ENCODE measurements at places on chromosomes 12 and 14.

- no peak for DNase-seq
Measured at GRCh38 chr12:25959071-25959961, 834 bp downstream of the RASSF8 start.

DNA sequence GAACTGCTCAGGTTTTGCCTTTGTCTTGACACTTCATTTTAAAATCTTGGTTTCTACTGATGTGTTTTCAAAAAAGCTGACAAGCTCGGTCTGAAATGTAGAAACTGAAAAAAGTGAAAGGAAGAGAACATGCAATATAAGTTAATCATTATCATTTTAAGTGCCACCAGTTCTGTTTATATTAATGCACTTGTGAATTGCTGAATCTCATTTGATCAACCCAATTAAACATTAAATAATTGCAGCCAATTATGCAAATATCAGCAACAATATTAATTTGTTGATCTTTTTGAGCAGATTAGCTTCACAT, 133.8 kb downstream of the BCAT1 start:
- DNase-seq, result no peak

DNA sequence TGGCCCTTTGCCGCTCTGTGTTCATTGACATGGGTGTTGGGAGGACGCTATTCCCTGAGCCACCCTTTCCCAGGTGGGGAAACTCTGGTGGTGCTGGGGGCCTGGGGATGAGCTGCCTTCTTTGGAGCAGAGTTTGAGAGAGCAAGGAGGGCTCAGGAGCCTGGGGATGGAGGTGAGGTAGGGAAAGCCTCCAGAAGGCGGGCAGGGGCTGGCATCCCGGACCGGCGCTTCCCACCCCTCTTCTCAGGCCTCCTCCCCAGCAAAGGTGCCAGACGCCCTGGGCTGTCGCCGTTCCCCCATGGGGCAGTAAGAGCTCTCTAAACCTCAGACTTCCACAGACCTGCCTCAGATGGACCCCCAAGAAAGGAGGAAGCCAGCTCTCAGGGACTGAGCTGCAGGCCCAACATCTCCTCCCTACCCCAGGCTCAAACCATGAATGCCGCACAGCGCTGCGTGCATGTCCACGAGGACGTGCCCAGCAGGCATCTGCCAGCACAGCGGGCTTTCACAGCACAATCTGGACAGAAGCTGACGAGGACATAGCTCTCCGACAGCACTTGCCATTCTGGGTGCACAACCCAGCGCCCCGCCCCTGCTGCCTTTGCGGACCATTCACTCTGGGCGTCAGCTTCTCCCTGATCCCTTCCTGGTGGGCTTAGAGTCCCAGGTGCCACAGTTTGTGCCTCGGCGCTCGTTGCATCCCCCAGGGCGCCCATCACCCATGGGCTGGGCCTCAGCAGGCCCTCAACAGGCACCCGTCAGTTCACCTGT, 14.9 kb upstream of the TTC7B start:
- DNase-seq, result no peak

GRCh38 chr14:91963465-91963864, 16.0 kb upstream of the FBLN5 start:
- no peak for DNase-seq

DNA sequence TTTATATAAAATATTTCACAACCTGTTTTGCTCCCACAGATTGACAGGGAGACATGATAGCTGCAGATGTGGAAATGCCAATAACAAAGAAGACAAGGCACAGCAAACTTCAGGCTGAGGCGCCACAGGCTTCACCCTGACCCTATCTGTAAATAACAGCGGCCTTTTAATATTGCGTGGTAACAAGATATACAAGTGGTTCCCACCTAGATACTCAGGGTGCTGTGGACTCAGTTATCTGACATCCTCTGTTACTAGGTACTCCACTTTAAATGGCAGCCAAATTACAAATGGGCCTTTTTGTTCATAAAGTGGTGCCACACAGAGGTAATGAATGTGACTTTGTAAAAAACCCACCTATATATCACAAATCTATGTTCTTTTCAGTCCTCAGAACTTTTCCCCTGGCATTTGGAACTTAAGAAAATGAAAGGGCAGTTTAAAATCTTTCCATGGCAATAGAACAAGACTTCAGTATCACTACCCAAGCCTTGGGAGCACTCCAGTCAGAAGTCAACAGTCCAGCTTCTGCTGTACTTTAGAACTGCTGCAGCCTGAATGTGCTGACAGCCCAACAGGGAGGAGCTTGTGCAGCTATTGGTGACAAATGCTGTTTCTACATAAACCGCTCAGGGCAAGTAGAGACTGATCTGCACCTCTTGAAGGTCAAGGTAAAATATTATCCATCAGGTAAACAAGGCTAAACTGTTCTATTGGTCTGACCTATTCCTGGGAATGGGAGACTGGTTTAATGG, 86.2 kb upstream of the DCD start:
- DNase-seq, result no peak

DNA sequence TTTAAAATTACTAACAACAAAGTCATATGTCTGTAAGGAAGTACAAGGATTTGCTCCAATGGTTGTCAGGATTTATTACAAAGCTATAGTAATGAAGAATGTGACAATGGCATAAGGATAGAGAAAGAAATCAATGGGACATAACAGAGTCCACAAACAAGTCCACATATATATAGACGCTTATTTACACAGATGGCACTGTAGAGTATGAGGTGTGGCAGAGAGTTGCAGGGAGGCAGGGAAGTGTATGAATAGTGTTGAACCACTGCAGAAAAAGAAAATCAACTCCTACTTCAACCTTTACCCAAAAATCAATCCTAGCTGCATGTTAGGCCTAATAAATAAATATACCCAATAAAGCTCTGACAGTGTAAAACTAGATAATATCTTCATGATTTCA, 21.3 kb downstream of the SOS2 start:
- no peak for DNase-seq

GRCh38 chr12:30858471-30858870, 68.1 kb upstream of the TSPAN11 start:
- no peak for DNase-seq

DNA sequence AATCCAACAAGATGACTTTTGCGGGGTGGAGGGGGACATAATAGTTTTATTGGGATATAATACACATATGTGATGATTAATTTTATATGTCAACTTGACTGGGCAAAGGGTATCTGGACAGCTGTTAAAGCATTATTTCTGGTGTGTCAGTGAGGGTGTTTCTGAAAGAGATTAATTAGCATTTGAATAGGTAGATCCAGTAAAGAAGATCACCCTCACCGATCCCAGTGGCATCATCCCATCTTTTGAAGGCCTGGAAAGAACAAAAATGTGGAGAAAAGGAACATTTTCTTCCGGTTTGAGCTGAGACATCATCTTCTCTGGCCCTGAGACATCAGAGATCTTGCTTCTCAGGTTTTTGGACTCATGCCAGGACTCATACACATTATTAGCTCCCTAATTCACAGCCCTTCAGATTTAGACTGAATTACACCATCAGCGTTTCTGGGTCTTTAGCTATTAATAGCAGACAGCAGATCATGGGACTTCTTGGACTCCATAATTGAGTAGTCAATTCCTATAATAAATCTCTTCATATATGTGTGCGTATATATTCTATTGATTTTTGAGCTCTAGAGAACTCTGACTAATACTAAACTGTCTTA, 283.6 kb downstream of the PCNX1 start:
- no peak for DNase-seq

GRCh38 chr14:90816681-90817436, 629 bp upstream of the TTC7B start:
- DNase-seq, result no peak

DNA sequence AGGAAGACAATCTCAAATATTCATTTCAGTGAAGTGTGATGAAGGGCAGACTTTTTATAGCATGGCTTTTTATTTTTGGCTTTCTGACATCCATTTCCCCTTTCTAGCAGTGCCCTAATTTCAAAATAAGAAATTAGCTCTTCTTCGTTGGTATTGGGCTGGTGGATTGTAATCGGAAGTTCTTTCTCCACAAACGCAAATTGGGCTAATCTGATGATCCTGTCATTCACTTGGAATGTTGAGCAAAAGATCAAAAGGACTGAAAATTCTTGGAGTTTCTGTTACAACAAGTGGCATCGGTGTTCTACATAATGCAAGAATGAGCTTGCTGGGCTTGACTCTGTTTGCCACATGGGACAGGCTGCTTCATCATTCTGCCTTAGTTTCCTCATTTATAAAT, 1182.8 kb downstream of the FLRT2 start:
- DNase-seq, result no peak

DNA sequence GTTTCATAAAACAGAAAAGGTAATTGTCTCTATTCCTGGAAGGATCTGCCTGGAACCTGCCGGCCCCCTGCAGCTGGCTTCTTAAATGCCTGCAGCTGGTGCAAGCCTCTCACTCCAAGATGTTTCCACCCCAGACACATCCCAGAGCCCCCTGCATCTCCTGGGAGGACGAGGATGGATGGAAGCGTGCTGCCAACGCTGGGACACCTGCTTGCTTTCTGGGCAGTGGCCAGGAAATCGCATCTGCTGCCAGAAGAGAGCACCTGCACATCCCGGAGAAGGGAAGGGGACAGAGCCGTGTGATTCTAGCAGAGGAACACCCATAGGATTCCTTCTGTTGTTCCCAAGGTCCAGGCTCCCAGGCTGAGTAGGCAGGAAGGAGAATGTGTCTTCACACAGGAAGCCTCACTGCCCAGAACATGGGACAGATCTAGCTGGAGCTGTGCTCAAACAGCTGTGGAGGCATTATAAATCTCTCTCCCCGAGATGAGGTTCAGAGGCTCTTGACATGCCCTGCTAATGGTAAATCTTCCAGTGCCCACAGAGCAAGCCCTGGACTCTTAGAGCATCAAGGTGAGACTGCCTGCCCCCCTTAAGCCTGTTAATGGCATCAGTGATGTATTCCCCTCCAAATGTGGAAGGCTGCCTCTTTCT, 138.8 kb upstream of the MAP1LC3B2 start:
- DNase-seq, result no peak

- DNase-seq, result no peak
Measured at GRCh38 chr14:24213866-24214662, 776 bp upstream of the CHMP4A start.

DNA sequence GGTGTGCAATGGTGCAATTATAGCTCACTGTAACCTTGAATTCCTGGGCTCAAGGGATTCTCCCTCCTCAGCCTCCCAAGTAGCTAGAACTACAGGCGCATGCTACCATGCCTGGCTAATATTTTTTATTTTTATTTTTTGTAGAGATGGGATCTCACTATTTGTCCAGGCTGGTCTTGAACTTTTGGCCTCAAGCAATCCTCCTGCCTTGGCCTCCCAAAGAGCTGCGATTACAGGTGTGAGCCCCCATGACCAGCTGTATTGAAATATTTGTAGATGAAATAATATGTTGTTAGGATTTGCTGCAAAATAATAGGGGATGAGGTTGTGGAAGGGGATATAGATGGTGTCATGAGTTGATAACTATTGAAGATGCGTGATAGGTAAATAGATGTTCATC, 4.9 kb downstream of the KLHL28 start:
- DNase-seq, result no peak

GRCh38 chr12:56867216-56867615, 67.0 kb downstream of the SDR9C7 start:
- no peak for DNase-seq

- no peak for DNase-seq
Measured at GRCh38 chr12:53325511-53326061, 4.2 kb upstream of the AAAS start.

DNA sequence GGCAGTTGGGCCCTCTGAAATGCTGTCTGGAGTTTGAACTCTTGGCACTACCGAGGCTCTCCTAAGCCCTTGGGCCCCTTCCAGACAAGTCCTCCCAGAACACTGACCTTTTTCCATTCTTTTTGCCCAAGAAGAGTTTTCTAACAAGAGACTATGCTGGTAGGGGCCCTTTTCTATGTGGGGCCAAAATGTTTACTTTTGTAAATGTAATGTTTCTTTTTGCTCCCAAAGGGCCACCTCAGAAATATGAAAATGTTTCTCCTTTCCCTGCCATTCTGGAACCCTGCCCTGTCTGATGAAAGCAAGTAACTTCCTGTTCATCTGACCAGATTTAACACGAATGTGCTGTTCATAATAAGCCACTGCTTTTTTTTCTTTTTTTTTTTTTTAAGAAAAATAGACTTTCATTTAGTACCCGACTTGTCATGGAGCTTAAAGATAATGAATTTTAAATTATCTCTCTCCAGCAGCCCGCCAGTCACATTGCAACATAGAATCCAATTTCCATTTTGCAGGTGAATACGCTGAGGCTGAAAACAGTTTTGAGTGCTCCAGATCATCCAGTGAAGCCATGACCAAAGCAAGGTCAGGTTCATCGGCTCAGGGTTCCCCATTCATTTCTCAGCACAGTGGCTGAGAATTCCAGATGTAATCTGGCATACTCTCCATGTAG, 169.9 kb downstream of the DPF3 start:
- no peak for DNase-seq

GRCh38 chr12:101855364-101855884, 22.0 kb upstream of the DRAM1 start:
- DNase-seq, result no peak

GRCh38 chr12:96347130-96347699, 53.0 kb downstream of the CDK17 start:
- DNase-seq, result no peak

- DNase-seq, result no peak
Measured at GRCh38 chr12:112418273-112418607, 507 bp upstream of the PTPN11 start.

- no peak for DNase-seq
Measured at GRCh38 chr12:23576372-23576771, 373.1 kb downstream of the SOX5 start.

GRCh38 chr12:47781479-47782371, 8.7 kb downstream of the SLC48A1 start:
- DNase-seq, result no peak

DNA sequence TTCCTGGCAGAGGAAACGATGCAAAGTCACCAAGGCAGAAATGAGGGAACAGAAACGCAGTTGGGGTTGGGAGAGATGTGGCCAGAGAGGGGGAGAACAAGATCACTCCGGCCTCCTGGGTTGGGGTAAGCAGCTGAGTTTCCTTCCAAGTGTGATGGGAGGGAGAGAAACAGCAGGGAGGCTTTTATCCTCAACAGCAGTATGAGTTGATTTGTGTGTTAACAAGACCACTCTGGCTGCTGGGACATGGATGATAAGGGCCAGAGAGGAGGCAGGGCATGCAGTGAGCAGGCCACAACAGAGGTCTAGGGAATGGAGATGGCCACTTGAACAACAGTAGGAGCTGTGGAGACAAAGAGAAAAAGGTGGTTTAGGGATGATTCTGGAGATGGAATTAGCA, 66.8 kb downstream of the GLRX5 start:
- no peak for DNase-seq

GRCh38 chr12:46825591-46826414, at the start of gene SLC38A4:
Gene SLC38A4 (minus strand): TSS chr12:46825997. CDS start chr12:46793071, 32,926 bp downstream.
- no peak for DNase-seq

GRCh38 chr12:76030341-76031080, 1.1 kb downstream of the PHLDA1 start:
- DNase-seq, result peak; percentile 32

- DNase-seq, result no peak
Measured at GRCh38 chr12:29043069-29043468, 106.0 kb upstream of the FAR2 start.

- no peak for DNase-seq
Measured at GRCh38 chr12:121379945-121380344, 20.0 kb upstream of the RNF34 start.

- no peak for DNase-seq
Measured at GRCh38 chr14:79278798-79279644, 932.3 kb downstream of the DIO2 start.
